ENCODE measurements at places on chromosomes 2 and 18. TPM values are rescaled to one million over a fixed set of nuclear protein-coding genes. Genes with fewer than 3 reads are reported as not detected.

The SLC66A3 gene
- 29.3 TPM for total RNA-seq

The AQP12A gene
- total RNA-seq = not detected

The DSC3 gene
- 0.14 TPM for total RNA-seq

The LBX2 gene
- 0.98 TPM for total RNA-seq

The SLC4A3 gene
- 0.17 TPM for total RNA-seq

DNA sequence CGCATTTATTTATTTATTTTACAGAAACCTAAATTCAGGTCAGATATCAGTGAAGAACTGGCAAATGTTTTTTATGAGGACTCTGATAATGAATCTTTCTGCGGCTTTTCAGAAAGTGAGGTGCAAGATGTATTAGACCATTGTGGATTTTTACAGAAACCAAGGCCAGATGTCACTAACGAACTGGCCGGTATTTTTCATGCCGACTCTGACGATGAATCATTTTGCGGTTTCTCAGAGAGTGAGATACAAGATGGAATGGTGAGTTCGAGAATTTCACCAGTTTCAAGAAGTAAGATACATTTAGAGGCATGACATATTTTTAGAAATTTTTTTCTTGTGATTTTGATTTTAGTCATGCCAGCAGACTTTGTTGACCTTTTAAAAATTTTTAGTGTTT lies 4.6 kb downstream of the CDCA7 start:
- DNase-seq = no peak

DNA sequence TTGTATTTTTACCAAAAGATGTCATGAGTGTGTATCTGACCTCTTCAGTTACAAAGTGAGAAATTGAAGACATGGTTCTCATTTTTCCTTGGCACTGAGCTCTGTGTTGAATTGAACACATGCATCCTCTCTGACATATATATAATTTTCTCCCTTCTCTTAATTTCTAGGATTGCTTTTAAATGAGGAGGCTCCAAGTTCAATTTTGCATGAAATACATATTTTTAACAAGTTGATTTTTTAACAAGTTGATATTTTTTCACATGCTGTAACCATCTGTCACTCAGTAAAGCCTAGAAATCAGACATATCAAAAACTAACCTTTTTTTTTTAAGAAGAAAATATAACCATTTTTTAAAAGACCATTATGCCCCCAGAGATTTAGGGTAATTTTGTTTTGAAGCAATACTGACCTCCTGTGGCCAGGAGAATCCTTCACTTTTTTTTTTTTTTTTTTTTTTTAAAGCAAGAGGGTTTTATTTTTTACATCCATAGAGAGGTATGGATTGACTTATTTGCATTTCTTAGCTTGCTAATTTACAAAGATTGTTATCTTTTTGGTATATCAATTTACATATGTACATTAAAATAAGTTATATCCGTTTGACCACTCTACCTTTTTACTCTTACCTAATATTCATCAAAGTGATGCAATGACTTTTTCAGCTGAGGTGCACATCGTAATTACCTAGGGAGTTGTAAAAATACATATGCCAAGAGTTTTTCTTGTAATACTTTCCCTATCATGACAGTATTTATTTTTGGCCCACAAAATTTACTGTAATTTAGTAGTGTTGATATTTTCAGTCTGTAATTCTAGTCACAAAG lies 161.8 kb downstream of the SOCS6 start:
- DNase-seq = peak; percentile 41

DNA sequence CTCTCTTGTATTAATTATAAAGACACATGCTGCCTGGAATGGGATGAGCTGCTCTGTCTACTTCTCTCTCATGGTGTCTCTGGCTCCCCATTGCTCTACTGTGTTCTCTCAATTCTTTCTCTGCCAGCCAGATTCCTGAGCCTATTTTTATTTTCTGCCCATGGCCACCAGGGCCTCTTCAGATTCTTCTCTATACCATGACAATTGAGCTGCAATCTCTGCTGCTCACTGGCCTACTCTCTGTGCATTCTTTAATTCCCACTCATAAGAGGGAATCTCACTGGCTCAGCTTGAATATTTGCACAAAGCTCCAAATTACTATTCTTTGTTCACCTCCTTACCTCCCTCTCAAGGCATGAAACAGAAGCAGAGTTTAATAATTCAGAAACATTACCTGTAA lies 161.4 kb upstream of the GULP1 start:
- DNase-seq = no peak

DNA sequence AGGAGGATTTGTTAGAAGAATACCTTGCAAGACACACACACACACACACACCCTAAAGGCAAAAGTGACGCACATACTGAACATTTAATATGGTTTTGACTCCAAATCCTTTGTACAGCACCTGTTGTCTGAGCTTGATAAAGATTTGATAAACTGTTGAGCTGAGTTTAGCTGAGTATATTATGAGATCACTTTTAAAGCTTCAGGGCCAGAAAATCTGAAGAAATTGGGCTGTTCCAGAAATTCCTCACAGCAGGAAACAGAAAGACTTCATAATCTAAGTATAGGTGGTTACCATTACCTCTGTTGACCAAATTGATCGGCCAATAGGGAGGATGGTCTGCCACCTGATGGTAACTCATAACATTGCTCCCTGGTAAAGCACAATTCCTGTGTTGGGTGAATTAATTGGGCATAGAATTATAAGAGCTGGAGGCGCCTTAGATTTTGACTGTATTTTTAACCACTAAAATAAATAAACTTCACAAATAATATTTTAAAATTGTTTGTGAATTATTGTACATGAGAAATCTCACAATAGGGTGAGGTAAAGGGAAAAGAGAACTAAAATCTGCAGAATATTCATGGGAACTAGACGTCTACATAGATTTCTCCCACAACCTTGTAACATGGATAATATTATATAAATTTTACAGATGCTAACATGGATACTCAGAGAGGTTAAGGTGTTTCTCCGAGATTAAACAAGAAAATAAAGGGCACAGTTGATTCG lies 21.8 kb upstream of the RPIA start:
- DNase-seq = peak; percentile 74

GRCh38 chr2:200129721-200130462 lies 174.5 kb downstream of the MAIP1 start:
- DNase-seq = no peak

GRCh38 chr2:71464389-71464788 lies 11.0 kb downstream of the DYSF start:
- DNase-seq = no peak

Data from dermis blood vessel endothelial cell (primary cell).